ENCODE measurements at places on chromosomes 6 and 20.

- no peak for DNase-seq
Observed at GRCh38 chr6:14026831-14027539, 90.6 kb upstream of the CD83 start.

- DNase-seq, result no peak
Observed at GRCh38 chr6:33755070-33755869, 8.6 kb upstream of the IP6K3 start.

- no peak for DNase-seq
Observed at GRCh38 chr6:27138406-27138805, 109.1 kb upstream of the PRSS16 start.

- no peak for DNase-seq
Observed at GRCh38 chr20:59836767-59837166, 96.7 kb downstream of the SYCP2 start.

GRCh38 chr20:38799203-38799602 lies 6.3 kb upstream of the PPP1R16B start:
- DNase-seq, result no peak
